T follicular helper cell (primary cell): ENCODE measurements at places on chromosomes 4 and X.

DNA sequence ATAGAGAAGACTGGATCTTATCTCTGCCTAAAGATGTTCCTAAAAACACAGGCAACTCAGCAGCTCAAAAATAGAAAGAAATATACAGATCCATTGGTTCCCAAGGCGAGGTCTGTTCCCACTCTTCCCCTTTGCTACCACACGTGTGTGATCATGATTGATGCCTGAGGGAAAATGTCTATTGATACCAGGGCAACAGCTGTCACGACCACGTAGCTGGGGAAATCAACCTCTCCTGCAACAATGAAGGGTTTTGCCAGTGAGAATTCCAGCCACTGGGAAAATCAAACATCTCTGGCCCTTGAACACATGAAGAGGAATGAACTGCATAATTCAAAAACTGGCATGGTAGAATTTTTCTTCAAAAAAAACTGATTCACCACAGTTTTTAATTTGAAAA lies 131.0 kb upstream of the MAP3K15 start:
- DNase-seq: no peak

- no peak for DNase-seq
Observed at GRCh38 chrX:46044486-46044885, 500.7 kb downstream of the ZNF674 start.

- DNase-seq: no peak
Observed at GRCh38 chr4:109408711-109409110, 24.9 kb upstream of the SEC24B start.

GRCh38 chr4:145822581-145822980 lies 116.0 kb downstream of the ZNF827 start:
- no peak for DNase-seq

GRCh38 chr4:131499141-131499873 lies 1649.8 kb upstream of the PCDH10 start:
- DNase-seq: no peak

- DNase-seq: no peak
Observed at GRCh38 chr4:139875411-139875825, 209.8 kb downstream of the MGST2 start.
